ENCODE measurements at places on chromosomes 6 and 20. TPM values are rescaled to one million over a fixed set of nuclear protein-coding genes. Genes with fewer than 3 reads are reported as not detected.

SLC16A10 gene
- total RNA-seq, result not detected

ERVFRD-1 gene
- not detected for total RNA-seq

PI3 gene
- not detected for total RNA-seq

FNDC11 gene
- under 0.01 TPM for total RNA-seq

RAE1 gene
- total RNA-seq, result 22.7 TPM

CMTR1 gene
- total RNA-seq, result 39.5 TPM

SLC17A4 gene
- not detected for total RNA-seq

SNAP91 gene
- 0.72 TPM for total RNA-seq

FAM209B gene
- total RNA-seq, result not detected
